ENCODE measurements at places on chromosomes 13 and 19. TPM values are rescaled to one million over a fixed set of nuclear protein-coding genes. Genes with fewer than 3 reads are reported as not detected.

Gene PRKCG
- total RNA-seq: 0.57 TPM

Gene MBD3L3
- total RNA-seq: 9.0 TPM

Gene GJB6
- not detected for total RNA-seq

- no peak for DNase-seq
Measured at GRCh38 chr13:74681891-74682290, 547.7 kb upstream of the KLF12 start.

Gene REX1BD
- 61.4 TPM for total RNA-seq

GRCh38 chr19:58229255-58229639 lies 533 bp downstream of the ZNF544 start:
- peak; percentile 57 for DNase-seq

DNA sequence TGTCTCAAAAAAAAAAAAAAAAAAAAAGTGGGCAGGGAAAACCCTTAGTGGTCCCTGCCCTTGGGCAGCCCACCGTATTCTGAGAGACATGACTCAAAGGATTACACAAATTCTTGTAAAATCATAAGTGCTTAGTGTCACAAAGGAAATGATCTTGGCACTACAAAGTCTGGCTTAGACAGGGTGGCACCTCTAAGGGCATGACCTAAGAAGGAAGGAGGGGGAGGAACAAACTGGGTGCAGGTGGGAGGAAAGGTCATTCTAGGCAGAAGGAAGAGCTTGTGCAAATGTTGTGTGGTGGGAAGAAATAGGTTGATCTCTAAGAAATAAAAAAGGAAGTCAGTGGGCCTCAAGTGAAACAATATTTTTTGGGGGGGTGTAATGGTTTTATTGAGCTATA lies 10.4 kb downstream of the PNPLA6 start:
- no peak for DNase-seq

- DNase-seq: no peak
Measured at GRCh38 chr13:40211586-40211968, 454.9 kb downstream of the FOXO1 start.

- peak; percentile 25 for DNase-seq
Measured at GRCh38 chr19:45528149-45528743, 21.0 kb downstream of the VASP start.

DNA sequence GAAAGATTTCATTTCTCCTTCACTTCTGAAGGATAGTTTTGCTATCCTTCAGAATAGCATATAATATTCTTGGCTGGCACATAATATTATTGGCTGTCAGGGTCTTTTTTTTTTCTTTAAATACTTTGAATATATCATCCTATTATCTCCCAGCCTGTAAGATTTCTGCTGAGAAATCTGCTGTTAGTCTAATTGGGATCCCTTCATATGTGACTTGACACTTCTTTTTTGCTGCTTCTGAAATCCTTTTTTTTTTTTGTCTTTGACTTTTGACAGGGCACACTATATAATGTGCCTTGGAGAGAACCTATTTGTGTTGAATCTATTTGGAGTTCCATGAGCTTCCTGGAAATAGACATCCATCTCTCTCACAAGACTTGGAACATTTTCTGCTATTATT lies 136.9 kb upstream of the UBL3 start:
- no peak for DNase-seq

Gene URAD
- not detected for total RNA-seq

GRCh38 chr19:10846500-10847202 lies 1.6 kb upstream of the C19orf38 start:
- DNase-seq: no peak

Gene PNKP
- 122 TPM for total RNA-seq

DNA sequence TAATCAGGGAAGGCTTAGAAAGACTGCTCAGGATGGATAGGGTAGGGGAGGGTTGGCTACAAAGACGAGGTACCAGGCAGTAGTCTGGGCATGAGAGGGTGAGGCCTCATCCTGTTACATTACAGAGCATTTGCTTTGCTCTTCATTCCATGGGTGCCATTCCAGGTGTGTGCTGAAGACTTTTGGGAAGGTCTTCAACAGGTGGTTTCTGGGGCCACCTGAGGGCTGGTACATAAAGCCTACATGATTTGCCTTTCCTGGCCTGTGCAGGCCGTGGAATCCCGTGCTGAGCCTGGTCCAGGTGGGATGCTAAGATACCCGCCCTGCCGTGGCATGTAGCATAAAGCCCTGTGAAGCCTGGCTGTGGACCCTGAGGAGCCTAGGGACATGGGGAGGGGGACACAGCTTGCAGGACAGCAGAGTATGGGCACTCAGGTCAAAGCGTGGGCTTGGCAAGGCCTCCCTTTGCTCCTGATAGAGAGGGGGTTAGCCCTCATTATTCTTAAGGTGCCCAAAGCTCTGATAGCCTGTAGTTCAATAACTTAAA lies 55.6 kb upstream of the ZNF536 start:
- DNase-seq: no peak

DNA sequence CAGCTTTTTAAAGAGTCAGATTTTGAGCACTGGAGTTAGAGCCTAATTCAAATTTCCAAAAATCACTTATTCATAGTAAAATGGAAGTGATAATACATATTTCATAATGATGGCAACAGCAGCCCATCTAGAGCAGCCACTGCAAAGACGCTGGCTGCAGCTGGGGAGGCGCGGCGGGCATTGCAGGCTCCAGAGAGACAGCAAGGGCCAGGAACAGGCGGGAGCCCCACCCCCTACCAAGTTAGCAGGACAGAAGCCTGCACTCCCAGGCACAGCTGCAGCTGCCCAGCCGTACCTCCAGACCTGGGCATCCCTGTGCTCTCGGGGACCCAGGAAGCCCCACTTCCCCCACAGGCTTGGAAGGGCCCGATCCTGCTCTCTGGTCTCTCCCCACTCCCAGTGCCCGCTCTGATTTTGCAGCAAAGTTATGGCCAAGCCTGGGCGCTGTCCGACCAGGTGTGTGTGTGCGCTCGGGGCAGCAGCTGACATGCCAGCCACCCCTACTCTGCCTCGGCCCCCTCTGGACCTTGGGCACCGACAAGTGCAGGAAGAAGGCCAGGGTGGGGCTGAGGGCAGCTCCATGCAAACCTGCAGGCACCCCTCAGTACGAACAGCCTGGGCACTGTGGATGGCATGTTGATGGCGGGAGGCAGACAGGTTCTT lies 84.8 kb downstream of the SERP2 start:
- no peak for DNase-seq

DNA sequence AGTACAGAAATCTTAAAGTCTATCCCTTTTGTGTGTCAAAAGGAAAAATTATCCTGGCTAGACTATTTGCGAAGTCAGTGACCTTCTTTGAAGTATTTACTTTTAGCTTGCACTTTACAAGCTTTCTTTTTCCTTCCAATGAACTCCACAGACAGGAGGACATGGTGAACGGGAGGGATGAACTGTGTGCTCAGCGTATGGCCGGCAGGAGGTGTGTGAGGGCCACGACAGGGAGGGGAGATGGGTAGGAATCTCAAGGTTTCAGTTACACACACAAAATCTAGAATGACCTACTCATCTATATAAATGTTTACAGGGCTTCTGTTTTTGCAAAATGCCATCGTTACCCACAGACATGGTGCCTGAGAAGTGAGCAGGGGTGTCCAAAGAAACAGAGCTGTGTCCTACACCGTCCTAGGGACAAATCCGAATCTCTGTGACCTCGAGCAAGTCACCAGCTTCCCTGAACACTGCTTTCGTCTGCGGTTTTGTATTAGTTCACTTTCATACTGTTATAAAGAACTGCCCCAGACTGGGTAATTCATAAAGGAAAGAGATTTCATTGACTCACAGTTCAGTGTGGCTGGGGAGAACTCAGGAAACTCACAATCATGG lies 537.2 kb downstream of the LIG4 start:
- no peak for DNase-seq

DNA sequence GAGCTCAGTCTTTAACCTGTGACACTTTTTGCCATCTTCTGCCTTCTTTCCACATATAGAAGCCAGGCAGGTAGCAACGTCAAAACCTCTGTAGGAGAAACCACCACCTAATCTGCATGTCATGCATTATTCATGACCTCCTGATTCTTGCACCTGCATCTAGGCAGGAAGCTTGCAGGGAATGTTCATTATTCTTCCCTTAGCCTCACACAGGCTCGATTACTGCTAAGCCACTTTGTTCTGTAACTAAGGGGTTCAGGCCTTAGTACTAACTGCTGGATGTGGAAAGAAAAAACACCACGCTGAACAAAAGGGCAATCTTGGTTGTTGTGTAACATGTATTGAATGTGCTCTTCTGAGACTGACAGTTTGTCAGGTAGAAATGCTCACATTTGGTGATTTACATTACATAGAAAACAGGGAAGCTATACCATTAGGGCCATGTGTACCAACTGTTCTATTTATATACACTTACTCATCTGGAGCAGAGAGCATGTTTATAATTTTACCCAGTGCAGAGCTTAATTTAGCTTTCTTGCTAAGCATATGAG lies 366.9 kb downstream of the KLF12 start:
- no peak for DNase-seq

- no peak for DNase-seq
Measured at GRCh38 chr19:18474366-18474887, 36.5 kb upstream of the ISYNA1 start.

Gene KLK4
- not detected for total RNA-seq

DNA sequence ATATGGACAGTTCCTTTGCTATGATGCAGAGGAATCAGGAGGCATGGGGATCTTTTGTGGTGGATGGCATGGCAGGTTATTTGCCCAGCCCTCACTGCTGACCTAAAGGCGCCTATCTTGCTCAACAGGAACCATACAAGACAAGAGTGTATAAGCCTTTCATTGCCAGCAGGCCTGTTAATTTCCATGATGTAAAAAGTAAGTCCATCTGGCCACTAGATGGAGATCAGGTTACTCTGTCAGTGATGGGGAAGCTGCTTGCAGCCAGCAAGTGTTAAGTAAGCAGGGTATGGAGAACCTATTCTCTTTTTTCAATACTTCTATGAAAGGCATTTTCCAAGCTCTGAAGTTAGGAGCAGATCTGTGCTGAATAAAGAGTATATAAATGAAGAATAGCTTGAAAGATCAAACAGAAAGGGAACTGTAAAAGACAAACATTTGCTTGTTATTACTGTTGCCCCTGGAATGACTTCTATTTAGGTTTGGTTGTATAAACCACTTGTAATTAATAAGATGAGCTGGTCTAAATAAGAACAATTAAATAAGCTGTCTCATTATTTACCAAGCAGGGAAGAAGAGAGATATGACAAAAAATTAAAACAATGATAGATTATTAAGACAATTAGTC lies 210.9 kb downstream of the RGCC start:
- DNase-seq: peak; percentile 90

DNA sequence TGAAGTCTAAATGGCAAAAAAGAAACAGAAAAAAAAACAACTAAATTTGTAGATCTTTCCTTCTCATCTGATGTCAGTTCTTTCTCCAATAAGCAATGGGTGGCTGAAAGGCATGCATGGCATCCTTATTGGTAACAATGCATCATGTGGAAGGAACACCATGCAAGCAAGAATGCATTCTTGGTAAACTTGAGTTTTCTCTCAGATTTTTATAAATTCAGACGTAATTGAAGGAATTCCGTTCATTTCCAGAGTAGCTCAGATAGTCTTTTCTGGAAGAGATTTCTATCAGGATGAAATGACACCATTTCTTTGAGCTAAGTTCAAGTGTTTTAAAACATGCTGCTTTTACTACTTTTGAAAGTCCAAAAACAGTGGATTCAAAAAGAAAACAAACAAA lies 373.0 kb downstream of the COG6 start:
- no peak for DNase-seq

GRCh38 chr13:97798836-97799235 lies 154.6 kb upstream of the IPO5 start:
- no peak for DNase-seq

- DNase-seq: no peak
Measured at GRCh38 chr19:16620018-16620417, 8.0 kb downstream of the MED26 start.

DNA sequence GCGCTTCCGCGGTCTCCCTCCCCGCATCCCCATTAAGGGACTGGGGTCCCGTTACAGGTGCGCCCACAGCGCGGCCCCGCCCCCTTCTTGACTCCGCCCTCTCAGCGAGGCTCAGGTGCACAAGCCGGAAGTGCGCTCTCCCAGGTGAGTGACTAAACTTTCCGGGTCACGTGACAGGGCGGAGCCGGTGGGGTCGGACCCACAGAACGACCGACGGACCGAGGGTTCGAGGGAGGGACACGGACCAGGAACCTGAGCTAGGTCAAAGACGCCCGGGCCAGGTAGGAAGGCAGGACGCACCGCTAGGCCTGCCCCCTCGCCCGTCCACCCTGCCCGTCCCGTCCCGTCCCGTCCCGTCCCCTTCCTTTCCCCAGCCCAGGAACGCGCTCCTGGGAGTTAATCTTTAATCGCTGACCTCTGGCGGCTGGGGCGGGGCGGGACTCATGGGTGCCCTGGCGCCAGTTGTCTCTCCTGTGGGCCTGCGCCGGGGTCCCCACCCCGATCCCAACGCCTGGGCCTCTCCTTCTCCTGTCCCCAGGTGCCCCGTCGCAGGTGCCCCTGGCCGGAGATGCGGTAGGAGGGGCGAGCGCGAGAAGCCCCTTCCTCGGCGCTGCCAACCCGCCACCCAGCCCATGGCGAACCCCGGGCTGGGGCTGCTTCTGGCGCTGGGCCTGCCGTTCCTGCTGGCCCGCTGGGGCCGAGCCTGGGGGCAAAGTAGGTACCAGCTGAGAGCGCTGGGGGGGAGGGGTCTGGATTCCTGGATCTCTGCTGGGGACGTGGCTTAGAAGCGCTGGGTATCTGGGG lies at the start of gene CRB3:
Gene CRB3 (plus strand): TSS at position 202 of the 804 bp plus-strand sequence. CDS start 431 bp downstream, at position 633.
- no peak for DNase-seq

GRCh38 chr13:109126891-109127641 lies 497.7 kb downstream of the MYO16 start:
- no peak for DNase-seq

DNA sequence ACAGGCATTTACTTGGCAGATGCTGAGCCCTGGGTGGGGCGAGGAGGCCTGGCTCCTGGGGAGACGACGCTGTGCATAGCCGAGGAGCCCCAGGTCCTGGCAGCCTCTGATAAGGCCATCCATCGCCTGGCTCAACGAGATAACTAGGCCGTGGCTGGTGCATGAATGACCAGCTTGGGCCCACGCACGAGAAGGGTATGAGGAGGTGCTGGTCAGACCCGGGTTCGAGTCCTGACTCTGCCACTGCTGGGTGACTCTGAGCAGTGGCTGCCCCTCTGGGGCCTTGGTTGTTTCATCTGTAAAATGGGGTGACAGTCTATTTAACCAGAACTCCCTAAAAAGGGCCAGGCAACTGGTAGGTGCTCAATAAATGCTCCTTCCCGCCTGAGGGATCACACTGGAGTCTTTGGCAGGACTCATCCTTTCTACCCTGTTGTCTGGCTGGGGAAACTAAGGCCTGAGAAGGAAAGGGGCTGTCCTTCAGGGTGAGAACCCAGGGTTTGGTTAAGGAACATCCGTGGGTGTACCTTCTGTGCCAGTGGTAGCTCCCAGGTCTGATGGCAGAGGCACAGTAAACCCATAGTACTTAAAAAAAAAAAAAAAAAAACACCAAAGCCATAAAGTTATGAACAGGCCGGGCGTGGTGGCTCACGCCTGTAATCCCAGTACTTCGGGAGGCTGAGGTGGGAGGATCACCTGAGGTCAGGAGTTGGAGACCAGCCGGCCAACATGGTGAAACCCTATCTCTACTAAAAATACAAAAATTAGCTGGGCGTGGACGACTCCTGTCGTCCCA lies 8.1 kb upstream of the ARRDC2 start:
- no peak for DNase-seq
